ENCODE measurements at places on chromosomes 3 and 15.

- no peak for DNase-seq
These were observed 60.3 kb upstream of the MBNL1 start for GRCh38 chr3:152208439-152208838.

DNA sequence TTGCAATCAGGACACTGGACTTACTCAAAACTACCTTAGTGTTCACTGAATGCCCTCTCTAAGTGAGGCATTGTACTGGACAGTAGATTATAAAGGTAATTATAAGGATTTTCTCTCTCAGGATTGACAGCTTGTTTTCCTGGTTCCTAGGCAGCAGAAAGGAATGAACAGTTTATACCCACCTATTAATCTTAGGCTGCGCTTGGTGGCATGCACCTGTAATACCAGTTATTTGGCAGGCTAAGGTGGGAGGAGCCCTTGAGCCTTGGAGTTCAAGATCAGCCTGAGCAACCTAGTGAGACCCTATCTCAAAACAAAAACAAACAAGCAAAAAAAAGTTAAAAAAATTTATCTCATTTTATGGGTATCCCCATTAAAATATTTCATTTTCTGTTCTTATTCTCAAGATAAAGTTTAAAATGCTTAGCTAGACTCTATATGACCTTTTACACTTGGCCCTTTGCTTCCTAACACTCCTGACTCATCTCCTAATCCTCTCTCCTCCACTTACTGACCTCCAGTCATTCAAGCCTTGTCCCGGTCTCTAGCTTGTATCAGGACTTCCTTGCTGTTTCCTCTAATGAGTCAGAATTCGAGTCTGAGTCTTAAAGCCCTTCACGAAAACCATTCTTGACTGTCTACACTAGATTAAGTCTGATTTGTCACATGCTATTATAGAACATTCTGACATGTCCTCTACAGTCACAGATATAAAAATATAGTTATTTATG, 348.6 kb downstream of the NLGN1 start:
- no peak for DNase-seq

DNA sequence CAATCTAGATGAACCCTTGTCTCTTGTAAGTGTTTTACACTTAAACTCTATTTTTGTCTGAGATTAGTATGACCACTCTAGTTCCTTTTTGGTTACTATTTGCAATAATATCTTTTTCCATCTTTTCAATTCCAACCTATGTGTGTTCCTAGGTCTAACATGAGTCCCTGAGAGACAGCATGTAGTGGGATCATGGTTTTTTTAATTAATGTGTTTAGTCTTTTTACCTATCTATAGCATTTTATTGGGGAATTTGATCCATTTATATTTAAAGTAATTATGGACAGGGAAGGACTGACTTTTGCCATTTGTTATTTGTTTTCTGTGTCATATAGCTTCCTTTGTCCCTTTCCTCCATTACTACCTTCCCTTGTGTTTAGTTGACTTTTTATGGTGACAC, 21.7 kb downstream of the TNFSF10 start:
- DNase-seq: no peak

DNA sequence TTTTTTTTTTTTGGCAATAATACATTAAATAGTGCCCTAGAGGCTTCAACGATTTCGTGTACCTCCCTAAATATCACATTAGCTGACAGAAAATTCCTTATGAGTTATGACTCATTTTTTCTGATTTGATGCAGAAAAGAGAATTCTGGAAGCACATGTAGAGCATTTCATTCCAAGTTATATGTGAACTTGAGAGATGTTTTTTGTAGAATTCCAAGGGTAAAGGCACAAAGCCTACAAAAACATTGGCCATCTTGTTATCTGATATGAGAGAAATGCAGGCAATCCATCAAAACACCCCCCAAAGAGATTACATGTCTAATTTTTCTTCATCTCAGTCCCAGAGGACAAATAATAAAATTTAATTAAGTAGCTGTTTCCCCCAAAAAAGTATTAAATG, 6.7 kb upstream of the PFN2 start:
- no peak for DNase-seq

- DNase-seq: no peak
These were observed 91.8 kb downstream of the LMLN start for GRCh38 chr3:198051836-198052235.
